ENCODE measurements at places on chromosomes 7 and 10.

GRCh38 chr10:17240096-17240495 is 12.1 kb downstream of the VIM start:
- no peak for DNase-seq

DNA sequence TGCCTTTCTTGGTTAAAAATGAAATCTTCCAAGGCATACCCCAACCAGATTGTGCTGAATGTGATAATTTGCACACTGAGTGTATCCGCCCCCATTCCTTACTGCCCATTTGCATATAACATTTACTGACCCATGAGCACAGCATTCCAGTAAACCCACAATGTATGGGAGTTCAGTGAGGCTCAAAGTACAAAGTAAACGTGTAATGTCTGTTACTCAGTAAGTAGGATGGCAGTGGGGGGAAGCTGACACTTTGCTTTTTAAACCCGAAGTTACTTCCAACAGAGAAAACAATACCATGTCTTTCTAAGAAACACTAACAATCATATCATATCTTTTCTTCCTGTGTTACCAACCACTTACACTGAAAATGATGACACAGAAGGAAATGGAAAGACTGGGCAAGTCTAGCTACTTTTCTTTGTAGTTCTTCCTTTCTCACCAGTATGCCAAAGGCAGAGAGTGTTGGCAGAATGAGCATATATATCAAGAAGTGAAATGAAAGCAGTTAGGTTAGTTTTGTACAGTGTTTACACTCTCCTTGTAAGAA is 27.1 kb upstream of the SOSTDC1 start:
- no peak for DNase-seq

GRCh38 chr10:129710510-129710847 is 243.4 kb downstream of the MGMT start:
- DNase-seq: peak; percentile 59

DNA sequence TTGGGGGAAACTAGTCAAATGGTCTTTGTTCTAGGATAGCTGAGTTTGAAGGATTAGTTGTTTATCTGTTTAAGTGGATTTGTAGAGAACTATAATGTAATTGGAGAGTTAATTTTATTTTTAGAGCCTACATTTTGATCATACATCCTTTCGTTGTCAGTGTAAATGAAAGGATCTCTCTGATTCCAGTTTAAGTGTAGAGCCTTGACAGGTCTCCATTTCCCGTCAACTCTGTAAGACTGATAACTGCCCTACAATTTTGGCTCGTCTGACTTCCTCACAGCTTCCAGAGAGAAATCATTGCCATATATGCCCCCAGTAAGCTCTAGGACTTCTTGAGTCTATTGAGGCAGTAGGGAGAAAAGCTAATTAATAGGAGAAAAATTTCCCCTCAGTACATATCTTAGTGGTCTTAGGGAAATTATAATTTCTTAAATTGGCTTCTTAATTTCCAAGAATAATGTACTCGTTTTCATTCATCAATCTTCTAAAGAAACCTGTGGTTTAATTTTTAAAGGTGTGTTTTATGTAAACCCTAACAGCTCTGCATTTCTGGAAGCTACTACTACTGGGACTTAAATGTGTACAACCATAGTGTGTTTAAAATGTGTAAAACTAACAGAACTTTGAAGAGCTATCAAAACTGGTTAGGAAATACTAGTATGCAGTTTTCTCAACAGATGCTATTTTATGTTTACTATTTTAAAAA is 3.8 kb downstream of the KMT2E start:
- DNase-seq: no peak

DNA sequence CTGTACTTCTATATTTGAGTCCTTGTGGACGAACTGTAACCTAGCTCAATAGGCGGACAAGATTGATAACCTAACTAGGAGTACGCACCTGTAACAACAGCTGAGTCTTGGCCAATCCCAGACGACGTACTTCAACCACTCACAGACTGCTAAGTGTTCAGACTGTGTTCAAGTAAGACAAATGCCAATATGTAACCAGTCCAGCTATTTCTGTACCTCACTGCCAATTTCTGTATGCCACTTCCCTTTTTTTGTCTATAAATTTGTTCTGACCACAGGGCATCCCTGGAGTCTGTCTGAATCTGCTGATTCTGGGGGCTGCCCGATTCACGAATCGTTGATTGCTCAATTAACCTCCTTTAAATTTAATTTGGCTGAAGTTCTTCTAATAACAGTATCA is 32.2 kb downstream of the HACD1 start:
- no peak for DNase-seq

- no peak for DNase-seq
Measured at GRCh38 chr10:79559726-79560125, 481 bp downstream of the SFTPA2 start.

- DNase-seq: no peak
Measured at GRCh38 chr7:104723001-104723400, 291.0 kb upstream of the KMT2E start.

- peak; percentile 91 for DNase-seq
Measured at GRCh38 chr7:72159911-72160310, 252.2 kb downstream of the CALN1 start.

GRCh38 chr10:113309791-113310190 is 243.1 kb upstream of the HABP2 start:
- DNase-seq: no peak

GRCh38 chr7:134787720-134788119 is 8.3 kb downstream of the CALD1 start:
- no peak for DNase-seq

GRCh38 chr10:127990846-127991542 is 84.1 kb downstream of the PTPRE start:
- DNase-seq: no peak

GRCh38 chr10:17113889-17114540 is 15.6 kb downstream of the CUBN start:
- DNase-seq: no peak

DNA sequence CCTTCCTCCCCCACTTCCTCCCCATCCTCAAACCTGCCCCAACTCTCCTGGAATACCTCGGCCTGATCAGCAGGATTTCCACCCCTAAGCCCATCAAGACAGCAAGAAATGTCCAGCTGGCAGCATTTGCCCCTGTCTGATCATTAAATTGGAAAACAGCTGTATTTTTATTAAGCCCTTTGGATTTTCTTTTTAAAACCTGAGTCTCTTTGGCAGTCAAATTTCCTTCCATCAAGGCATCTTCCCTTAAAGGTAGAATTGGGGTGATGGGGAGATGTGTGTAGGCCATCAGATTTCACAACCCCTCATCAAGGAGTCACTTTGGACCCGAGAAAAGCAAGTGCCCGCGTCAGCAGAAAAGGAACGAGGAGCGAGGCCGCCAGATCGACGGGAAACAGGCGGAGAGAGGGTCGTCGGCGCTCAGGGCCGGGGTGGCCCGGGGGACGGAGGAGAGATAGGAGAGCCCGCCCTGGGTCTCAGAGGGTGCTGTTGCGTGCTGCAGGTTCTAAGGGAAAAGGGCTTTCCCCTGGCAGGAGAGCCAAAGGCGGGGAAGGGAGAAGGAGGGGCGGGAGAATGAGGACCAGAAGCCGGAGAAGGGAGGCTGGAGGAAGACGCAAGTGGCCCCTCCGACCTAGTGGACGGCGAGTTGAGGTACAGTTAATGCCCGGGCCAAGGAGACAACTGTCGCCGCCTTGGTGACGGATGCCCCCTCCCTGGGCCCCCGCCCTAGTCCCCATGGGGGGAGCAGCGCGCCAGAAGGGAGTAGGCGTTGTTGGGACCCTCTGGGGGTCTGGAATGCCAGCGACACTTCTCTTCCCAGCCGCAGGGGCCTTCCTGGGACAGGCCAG is 11.5 kb upstream of the GATA3 start:
- DNase-seq: no peak

GRCh38 chr7:156578978-156579430 is 61.6 kb upstream of the RNF32 start:
- no peak for DNase-seq

DNA sequence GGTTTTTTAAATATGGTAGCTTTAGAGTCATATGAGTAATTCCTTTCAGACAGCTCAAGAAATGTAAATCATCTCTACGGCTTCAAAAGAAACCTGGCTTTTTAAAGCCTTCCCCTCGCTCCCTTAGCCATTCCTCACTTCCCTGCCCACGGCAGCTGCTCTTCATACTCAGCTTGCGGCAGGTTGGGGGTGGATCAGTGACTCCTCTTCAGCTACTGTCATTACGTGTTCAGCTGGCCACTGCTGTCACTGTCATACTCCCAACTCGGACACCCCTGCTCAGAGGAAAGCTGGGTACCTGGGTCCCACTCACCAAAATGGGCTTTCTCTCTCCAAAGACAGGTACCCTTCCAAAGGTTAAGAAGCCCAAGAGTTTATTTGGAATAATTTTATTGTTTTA is 6.6 kb downstream of the YWHAG start:
- no peak for DNase-seq

- no peak for DNase-seq
Measured at GRCh38 chr10:131129544-131129943, 182.0 kb downstream of the TCERG1L start.

DNA sequence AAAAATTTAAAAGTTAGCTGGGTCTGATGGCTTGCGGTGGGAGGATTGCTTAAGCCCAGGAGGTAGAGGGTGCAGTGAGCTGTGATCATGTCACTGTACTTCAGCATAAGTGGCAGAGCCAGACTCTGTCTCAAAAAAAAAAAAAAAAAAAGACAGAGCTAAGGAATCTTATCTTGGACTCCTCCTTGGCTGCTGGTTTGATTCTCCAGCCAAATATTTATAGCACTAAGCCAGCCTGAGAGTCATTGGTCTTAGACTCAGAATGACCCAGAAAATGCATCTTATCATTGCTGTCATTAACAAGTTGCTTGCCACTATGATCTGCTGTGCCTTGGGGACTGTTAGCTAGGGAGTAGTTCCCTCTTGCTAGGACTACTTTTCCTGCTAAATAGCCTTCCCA is 164.7 kb downstream of the GNAT3 start:
- DNase-seq: no peak

DNA sequence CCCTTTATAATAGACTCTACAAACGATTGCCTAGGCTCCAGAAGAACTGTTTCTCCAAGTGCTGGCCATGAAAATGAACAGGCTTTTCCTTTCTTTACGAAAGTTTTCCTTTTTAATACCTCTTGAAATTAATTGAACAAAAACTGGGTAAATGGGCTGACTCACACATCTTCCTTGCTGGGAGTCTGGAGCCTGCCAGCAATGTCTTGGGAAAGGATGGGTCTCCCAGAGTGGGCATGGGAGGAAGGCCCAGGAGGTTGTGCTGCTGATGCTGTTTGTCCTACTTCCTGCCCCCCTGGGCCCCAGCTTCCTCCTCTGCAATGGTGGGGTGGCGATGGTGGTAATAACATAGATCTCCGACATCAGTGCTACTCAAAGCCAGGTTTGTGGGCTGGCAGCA is 174.1 kb downstream of the RPS24 start:
- DNase-seq: no peak

DNA sequence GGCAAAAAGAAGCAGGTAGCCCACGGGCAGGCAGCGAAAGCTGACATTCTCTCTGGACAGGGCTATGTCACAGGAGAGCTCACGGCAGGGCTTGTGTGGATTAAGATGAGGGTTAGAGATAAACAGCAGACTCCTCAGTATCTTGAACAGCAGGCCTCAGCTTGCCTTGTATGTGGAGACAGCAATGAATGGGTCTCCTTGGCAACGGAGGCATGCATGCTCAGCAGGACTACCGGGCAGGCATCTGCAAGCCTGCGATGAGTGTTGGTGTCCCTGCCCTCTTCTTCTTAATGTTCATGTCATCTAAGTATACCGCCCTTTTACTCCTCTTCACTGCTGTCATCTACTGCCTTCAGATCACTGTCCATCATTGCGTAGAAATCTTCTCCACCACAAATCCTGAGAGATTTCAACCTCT is 81.9 kb upstream of the C1GALT1 start:
- DNase-seq: peak; percentile 52

DNA sequence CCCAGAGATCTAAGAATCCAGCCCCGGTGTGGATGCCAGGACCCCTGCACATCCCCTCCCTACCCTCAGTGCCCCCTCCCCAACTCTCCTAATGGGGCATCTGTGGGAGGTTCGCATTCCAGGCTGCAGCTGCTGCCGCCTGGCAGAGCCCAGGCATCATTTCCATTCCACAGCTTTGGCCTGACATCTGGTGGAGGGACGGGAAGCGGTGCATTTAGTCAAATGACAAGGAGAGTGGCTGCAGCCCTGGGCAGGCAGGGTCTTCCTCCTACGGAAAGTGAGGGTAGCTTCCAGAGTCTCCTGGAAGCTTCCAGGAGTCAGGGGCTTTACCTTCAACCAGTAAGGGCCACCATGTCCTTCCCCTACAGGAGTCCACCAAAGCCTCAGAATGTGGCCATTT is 30.8 kb downstream of the PRLHR start:
- no peak for DNase-seq

DNA sequence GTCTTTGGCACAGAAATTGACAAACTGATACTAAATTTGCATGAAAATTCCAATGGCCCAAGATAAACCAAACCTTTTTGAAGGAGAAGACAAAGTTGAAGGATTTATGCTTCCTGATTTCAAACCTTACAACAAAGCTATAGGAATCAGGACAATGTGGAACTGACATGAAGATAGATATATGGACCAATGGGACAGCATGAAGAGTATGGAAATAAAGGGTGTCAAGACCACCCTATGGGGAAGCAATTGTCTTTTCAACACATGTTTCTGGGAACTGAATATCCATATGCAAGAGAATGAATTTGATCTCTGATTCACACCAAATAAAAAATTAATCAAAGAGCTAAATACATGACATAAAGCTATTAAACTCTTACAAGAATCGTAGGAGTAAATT is 77.2 kb upstream of the ADARB2 start:
- no peak for DNase-seq

DNA sequence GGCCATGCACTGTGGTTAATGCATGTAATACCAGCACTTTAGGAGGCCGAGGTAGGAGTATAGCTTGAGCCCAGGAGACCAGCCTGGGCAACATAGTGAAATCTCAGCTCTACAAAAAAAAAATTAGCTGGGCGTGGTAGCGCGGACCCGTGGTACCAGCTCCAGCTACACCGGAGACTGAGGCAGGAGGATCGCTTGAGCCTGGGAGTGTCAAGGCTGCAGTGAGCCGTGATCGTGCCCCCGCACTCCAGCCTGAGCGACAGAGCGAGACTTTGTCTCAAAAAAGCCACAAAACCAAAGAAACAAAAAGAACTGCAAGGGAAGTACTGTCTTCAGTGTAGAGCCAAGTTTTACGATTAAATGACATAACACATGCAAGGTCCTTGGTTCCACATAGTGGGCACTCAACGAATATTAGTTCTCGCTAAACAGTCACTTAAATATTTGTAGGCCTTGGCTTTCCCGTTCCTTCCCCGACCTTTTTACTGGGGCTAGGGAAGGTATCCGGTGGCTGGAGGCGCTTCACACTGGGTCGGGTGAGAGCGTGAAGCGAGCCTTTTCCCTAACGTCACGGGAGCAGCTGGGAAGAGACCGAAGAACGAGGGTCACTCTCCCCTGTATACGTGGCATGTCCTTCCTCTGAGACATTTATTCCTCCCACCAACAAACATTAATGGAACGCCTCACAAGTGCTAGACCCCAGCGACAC is 993 bp upstream of the SND1 start:
- DNase-seq: no peak

- DNase-seq: no peak
Measured at GRCh38 chr7:20365486-20365885, 34.8 kb downstream of the ITGB8 start.

DNA sequence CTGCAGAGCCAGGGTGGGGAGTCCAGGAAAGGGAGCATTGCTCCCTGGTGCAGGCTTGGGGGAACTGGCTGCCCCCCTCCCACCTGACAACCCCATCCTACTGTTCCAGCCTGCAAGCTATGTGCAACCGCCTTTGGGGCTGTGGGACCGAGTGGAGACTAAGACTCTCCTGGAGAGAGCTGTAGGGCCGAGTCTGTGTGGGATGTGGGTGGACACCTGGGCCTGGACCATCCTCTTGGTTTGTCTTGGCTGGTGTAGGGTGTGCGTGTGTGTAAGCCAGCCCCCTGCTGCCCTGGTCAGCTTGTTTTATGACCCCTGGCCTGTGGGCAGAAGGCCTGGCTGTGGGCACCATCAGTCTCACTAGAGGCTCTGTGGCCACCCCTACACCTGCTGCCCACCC is 1.6 kb upstream of the RAMP3 start:
- no peak for DNase-seq
